ENCODE measurements at places on chromosomes 1 and 21.
A peak's percentile ranks its signal among the peaks of the same experiment; 100 is the strongest.

- no peak for DNase-seq
Observed at GRCh38 chr1:220788900-220789299, 2.2 kb downstream of the MTARC1 start.

GRCh38 chr1:177984136-177984525 is 14.3 kb upstream of the SEC16B start:
- no peak for DNase-seq

- DNase-seq = no peak
Observed at GRCh38 chr1:185916861-185917260, 182.7 kb downstream of the HMCN1 start.

DNA sequence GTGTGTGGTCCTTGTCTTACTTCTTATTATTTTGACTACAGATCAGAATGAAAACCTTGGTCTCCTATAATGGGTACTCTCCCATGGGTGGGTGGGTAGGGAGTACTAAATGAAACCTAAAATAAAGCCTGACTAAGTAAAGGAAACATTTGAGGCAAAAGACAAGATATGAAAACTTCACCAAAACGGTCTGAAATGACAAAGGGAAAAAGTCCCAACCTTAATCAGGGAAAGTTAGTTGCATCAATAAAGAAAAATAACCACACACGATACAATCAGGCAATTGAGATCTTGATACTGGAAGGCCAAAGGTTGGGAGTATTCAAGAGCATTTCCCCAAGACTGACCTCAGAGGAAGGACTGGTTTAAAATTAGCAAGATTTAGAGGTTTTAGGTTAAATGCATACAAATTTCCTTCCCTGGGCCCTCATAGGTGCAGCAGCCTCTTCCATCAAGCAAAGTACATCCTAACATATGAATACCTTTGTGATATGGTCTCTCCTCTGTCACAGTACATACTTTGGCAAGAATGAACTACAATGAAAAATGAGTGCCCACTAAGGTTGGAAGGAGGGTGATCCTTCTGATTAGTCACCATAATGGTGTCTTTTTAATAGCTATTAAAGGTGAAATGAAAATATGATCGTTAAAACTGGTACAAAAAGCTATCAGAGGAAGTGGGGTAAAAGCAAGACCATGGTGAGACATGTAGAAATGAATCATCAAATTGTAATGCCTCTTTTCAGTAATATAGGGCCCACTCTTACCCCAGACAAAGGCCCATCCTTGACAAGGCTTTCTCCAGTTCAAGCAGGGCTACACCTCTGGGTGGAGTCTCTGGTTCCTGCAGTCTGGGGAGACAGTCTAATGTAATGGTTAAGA is 15.3 kb upstream of the TNFSF4 start:
- DNase-seq = no peak

DNA sequence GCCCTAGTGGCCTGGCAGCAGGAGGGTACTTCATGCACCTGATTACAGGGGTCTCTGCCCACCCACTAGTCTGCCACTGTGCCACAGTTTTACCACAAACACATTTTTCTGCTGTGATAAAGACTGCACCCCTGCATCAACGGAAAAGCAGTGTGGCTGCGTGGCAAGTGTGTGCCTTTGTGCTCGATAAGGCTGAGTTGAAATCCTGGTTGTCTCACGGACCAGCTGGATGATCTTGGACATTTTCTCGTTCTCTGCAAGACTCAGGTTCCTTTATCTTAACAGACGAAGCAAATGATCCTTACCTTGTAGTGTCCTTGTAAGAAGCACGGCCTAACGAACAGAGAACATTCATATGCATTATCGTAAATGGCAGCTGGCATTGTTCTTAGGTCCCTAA is 10.2 kb downstream of the GRHL3 start:
- DNase-seq = no peak

GRCh38 chr21:32325706-32326105 is 27.1 kb downstream of the MRAP start:
- DNase-seq = no peak

DNA sequence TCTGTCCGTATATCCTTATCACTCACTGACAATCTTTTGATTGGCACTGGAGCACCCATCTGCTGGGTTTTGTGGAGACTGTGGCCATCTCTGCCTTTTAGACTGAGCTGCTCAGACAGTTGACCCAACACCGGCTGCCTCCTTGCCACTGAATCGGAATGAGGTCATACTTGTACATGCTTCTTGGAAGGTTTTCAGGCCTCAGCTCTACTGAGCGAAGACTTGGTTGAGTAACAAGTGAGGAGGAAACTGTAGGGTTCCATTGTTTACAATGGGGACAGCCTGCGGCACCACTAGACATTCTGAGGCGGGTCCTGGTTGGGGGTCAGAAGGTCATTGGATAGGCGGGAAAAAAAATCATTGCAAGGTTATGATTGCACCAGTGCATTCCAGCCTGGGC is 320.3 kb downstream of the KIF26B start:
- no peak for DNase-seq

- no peak for DNase-seq
Observed at GRCh38 chr1:17229379-17229778, 19.5 kb upstream of the PADI3 start.

- DNase-seq = no peak
Observed at GRCh38 chr1:234486858-234487840, 8.2 kb upstream of the TARBP1 start.

DNA sequence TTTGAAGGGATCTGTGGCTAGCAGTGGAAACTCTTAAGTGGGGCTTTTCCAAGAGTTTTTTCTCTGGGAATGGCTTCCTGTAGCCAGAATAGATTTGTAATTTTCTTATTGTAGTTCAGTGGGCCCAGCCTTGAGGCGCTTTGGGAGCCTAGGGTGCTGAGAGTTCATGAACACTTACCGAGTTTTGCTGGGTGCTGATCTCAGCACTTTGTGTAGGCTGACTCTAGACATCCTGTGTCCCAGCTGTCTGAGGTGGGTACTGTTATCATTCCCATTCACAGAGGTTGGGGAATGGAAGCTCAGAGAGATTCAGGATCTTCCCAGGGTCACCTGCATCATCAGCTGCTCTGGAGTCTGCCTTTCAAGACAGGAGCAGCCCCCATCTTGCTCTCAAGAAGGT is 7.0 kb downstream of the PPFIA4 start:
- no peak for DNase-seq

DNA sequence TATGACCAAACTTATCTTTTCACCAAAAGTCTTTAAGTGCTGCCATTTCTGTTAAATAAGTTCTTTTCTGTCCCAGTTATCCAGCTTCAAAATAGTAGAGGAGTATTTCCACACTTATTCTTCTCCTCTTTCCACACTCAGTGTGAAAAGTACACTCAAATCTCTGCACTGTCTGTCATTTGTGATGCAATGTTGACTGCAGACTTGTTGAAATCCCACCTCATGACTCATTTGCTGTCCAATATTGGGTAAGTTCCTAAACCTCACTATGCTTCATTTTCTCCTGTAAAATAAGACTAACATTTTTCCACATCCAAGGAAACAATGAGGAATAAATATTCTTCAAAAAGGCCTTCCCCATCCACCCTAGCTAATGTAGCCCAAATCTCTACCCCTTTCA is 17.5 kb downstream of the LRRIQ3 start:
- DNase-seq = no peak

DNA sequence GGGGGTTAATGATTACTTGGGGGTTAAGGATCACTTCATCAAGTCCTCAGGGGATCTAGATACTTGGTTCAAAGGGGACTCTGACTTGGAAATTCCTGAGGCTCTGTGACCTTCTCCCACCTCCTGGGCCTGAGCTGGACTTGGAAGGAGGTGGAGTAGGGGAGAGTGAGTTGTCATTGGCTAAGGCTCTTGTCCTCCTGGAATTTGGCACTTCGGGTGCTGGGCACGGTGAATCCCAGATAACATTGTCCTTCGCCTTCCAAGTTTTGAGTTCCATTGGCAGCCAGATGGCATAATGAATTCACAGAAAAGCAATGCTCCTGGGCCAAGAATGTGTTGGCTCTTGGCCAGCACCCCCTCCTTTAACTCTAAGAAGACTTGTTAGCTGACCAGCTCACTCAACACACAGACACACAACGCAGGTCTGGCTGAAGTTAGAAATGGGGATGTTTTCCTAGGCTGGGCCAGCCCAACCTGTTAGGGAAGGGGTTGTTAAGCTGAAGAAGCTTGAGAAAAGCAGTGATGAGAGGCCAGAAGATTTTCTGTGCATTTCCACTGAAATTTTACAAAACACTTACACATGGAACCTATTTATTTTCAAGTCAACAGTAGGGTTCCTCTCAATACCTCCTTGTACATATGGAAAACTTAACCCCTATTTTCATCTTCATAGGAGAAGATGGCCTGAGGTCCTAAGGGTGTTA is 29.7 kb downstream of the SLC26A9 start:
- DNase-seq = no peak

- DNase-seq = no peak
Observed at GRCh38 chr1:181484821-181485220, 1.5 kb downstream of the CACNA1E start.

DNA sequence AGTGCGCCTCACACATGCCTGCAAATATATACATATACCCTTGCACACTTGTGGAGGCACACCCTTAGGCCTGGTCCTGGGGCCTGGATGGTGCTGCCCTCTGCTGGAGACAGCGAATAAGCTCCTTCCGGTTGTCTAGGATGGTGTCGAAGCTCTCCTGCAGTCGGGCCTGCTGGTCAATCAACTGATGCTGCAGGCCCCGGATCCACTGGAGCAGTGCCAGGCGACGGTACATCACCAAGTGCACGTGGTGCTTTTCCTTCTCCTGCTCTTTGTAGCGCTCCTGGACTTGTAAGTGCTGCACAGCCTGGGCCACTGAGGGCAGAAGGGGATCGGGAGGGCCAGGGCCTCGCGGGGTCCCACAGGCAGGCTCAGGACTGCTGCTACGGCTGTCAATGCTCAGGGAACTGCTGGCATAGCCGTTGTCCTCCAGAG is 3.1 kb downstream of the C1orf216 start:
- DNase-seq = peak; percentile 67

GRCh38 chr1:209937996-209938959 is at the start of gene SYT14:
SYT14 (plus strand) TSS chr1:209938217; CDS start chr1:209938265, 48 bp downstream.
- DNase-seq = no peak

DNA sequence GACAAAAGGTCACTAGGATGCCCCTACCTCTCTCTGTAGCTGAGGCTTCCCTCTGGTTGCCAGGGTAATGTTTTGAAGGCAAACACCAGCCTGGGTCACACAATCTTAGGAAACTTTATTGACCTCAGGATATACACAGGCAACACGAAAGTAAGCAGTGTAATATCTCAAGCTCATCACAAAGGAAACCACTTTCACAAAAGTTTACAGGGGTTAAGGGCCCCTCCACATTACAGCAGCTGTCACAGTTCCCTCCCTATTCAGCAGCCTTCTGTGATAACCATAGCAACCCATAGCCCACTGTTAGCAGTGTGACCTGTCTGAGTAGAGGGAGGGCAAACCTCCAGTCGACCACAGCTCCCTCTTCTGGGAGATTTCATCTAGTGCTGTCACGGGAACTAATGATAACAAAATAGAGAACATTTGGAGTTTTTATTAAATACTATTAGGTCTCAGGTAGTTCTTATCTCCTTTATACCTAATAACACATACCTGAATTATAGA is 149.8 kb downstream of the PTPRC start:
- peak; percentile 81 for DNase-seq

GRCh38 chr1:145887631-145888030 is 2.0 kb upstream of the ANKRD35 start:
- no peak for DNase-seq

- DNase-seq = no peak
Observed at GRCh38 chr1:202954057-202954745, 3.9 kb downstream of the ADIPOR1 start.

- no peak for DNase-seq
Observed at GRCh38 chr1:227916655-227917054, 31.1 kb downstream of the WNT9A start.

DNA sequence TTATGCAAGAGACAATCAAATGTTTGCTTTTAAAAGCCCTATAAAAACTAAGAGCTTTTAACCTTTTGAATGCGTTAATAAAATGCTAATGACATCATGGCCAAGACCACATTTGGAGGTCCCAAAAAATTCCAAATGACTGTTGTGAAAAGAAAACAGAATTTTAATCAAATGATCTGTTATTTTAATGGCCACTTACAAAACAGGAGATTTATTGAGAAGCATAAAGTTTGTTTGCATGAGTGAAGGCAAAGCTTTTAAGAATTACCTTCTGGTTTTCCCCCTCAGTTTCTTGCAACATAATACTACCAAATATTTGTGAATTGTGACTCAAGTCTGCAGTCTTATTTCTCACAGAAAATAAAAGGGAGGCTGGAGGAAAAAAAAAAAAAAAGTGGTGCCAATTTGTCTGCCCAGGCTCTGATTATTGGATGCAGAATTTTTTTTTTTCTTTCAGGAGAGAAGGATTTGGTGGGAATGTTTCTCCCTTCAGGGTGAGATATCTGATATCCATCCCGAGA is 60.7 kb downstream of the GORAB start:
- no peak for DNase-seq

- DNase-seq = no peak
Observed at GRCh38 chr1:204513117-204513716, 3.0 kb upstream of the MDM4 start.

GRCh38 chr1:3465091-3465934 is 10.8 kb downstream of the ARHGEF16 start:
- no peak for DNase-seq

DNA sequence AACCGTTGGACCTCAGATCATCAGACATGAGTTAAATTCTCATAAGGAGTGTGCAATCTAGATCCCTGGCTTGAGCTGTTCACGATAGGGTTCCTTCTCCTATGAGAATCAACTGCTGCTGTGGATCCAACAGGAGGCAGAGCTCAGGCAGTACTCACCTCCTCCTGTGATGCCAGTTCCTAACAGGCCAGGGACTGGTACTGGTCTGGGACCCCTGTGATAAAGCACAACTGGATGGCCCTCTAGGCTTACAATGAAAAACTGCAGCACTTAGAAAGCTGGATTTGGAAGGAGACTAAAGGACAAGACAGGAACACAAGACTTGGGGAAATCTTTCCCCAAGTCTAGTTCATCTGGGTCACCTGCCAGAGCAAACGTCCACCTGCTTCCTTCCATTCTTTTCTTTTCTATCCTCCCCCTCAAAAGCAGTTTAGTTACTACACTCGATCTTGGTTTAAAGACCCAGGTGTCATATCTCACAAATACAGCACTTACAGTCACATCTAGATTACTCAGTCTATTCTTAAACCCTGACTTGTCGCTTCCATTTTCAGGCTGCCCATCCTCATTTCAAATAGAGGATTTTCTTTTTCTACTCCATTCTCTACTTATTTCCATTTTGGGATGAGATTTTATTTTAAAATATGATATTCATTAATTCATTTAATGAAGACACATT is 59.8 kb downstream of the PTPN14 start:
- no peak for DNase-seq

- DNase-seq = no peak
Observed at GRCh38 chr1:230930986-230931385, 47.7 kb downstream of the TTC13 start.
